Esophagus mucosa (tissue), 1 donor: ENCODE measurements at places on chromosomes 1 and 21. TPM values are rescaled to one million over a fixed set of nuclear protein-coding genes. Genes with fewer than 3 reads are reported as not detected.

Gene NCSTN
- total RNA-seq: 60.1 TPM

Gene C8A
- total RNA-seq: not detected

Gene SPAG17
- total RNA-seq: 18.8 TPM

Gene ALDH4A1
- total RNA-seq: 54.8 TPM

Gene PRAMEF27
- not detected for total RNA-seq

Gene NCF2
- total RNA-seq: 8.3 TPM

Gene HUNK
- 0.92 TPM for total RNA-seq

Gene RBP7
- total RNA-seq: 13.4 TPM

Gene NBPF6
- total RNA-seq: not detected

Gene OR2T33
- not detected for total RNA-seq

Gene CSF3R
- total RNA-seq: 3.2 TPM

Gene PRELP
- total RNA-seq: 1.5 TPM

Gene RHBG
- 1.7 TPM for total RNA-seq

Gene NT5C1A
- total RNA-seq: not detected

Gene NPHS2
- total RNA-seq: not detected

Gene CYP4A11
- not detected for total RNA-seq

Gene NTRK1
- total RNA-seq: 0.16 TPM

Gene MAP1LC3C
- total RNA-seq: not detected

Gene ITLN2
- 0.16 TPM for total RNA-seq

Gene PTGFR
- total RNA-seq: 0.24 TPM

Gene NR1I3
- not detected for total RNA-seq

Gene RORC
- 1.2 TPM for total RNA-seq

Gene TRAF3IP3
- 0.80 TPM for total RNA-seq

Gene HJV
- total RNA-seq: not detected

Gene KRTAP26-1
- not detected for total RNA-seq

Gene BARHL2
- not detected for total RNA-seq

Gene BEST4
- not detected for total RNA-seq

Gene HIVEP3
- total RNA-seq: 7.0 TPM

Gene ATP6V1G3
- total RNA-seq: not detected

Gene SPATA1
- 1.1 TPM for total RNA-seq

Gene AIRE
- total RNA-seq: not detected

Gene ARHGAP30
- total RNA-seq: 6.0 TPM

Gene KCNK2
- total RNA-seq: 0.08 TPM

Gene CD160
- not detected for total RNA-seq

Gene TFF2
- total RNA-seq: not detected

Gene PTGER3
- 0.12 TPM for total RNA-seq

Gene RNU1-4
- 6,387 TPM for total RNA-seq

Gene FGR
- total RNA-seq: 1.3 TPM

Gene RGS8
- total RNA-seq: not detected

Gene RGS16
- 1.3 TPM for total RNA-seq

Gene SH2D2A
- 1.4 TPM for total RNA-seq

Gene RGSL1
- not detected for total RNA-seq

Gene CSMD2
- total RNA-seq: 0.08 TPM

Gene PLEKHA6
- 11.1 TPM for total RNA-seq

Gene TMPRSS15
- not detected for total RNA-seq

Gene DENND2C
- total RNA-seq: 41.4 TPM

Gene ITGB2
- 7.1 TPM for total RNA-seq

Gene FAM72B
- 2.1 TPM for total RNA-seq

Gene PLEKHN1
- total RNA-seq: 26.4 TPM

Gene CGN
- 9.3 TPM for total RNA-seq

Gene VSIG8
- 1.2 TPM for total RNA-seq

Gene SLC44A5
- 0.60 TPM for total RNA-seq
